ENCODE measurements at places on chromosomes 5 and 9.
A peak's percentile ranks its signal among the peaks of the same experiment; 100 is the strongest.

DNA sequence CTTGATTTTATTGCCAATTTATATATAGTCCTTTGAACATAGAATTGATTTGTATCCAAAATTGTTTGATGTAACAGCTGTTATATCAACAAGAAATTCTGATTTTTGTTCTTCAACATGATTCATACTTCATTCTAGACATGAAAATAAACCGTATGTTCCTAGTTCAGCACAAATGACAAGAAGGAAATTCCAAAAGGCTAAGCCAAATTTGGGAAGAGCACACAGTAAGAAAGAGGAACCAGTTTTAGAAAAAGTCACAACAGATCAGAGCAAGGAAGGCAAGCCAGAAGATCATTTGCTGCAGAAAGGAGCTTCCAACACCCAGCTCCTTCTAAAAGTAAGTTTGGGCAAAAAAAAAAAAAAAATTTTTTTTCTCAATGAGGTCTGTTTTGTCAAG, 65.0 kb upstream of the MCCC2 start:
- no peak for DNase-seq

GRCh38 chr5:132477784-132478365, 12.7 kb downstream of the IRF1 start:
- DNase-seq, result no peak

DNA sequence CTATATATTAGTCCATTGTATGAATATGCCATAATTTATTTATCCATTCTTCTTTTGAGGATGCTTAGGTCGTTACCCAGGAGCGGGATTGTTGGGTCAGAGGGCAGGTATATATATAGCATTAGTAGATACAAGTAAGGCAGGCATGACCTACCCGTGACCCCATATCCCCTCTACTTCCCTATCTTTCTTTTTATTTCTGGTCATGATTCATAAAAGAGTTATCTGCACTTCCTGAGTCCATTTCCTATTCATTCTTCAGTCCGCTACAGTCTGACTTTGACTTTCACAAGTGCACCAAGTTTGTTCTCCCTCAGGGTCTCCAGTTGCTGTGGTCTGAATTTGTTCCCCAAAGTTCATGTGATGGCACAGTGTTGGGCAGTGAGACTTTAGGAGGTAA, 6.9 kb downstream of the RHOBTB3 start:
- no peak for DNase-seq

DNA sequence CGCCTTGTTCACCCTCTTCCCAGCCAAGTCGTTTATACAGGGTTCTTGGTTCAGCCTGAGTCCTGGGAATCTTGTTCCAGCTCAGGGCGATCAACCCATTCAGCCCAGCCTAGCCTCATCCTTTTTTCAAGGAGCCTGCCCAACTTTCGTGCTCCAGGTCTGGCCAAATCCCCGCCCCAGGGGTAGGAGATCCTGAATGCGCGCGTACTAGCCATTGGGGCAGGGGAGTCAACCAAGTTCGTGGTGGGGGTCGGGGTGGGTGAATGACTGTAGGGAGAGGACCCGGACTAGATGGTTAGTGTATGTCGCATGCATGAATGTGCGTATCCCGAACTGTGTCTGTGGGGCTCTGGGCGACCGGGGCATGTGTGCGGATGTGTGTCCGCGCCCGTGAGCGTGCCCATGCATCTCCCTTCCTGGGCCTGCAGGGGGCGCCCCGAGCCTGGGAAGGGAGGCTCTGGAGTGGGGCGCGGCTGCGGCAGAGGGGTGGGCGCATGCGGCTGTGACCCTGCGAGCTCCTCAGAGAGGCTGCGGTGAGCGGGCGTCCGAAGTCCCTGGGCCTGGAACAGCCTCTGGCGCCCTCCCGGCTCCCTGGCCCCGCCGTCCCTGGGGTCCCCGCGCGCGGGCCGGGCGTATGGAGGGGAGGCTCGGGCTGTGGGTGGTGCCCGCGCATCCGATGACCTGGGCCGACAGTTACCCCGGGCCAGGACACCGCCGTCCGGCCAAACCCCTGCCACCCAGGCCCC, 8.7 kb downstream of the CCL21 start:
- peak; percentile 73 for DNase-seq

DNA sequence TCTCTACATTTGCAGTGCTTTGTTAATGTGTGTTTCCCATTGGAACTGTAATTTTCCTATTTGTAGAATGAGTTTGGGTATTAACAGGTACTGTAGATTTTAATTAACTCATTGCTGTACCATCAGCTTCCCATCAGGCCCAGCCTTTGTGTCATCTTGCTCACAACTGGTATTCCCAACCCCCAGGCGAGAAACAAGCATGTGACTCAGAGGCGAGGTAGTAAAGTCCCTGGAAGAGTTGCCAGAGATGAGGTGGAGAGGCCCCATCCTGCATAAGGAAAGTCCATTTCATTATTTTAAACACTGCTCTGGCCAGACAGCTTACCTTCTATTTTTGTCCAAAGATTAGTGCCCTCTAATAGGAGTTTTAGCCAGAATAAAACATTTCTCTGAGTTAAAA, 29.9 kb downstream of the ADCY2 start:
- peak; percentile 22 for DNase-seq

DNA sequence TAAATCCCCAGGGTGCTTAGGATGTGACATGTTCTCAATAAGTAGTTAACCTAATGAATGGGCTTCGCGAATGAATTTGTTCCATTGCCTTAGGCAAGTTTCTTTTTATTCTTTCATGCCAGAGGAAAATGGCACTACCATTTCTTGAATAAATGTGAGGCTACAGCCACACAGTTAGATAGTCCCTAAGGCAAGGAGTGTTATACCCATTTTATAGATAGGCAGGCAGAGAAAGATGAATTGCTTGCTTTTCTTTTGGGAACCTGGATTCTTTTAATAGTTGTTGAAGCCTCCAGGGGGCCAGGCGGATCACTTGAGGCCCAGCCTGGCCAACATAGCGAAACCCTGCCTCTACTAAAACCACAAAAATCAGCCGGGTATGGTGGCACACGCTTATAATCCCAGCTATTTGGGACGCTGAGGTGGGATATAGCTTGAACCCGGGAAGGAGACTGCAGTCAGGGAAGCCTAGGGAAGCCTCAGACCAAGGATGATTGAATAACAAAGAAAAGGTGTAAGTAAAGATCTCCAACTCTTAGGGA, 943 bp downstream of the NOP16 start:
- DNase-seq, result no peak

- no peak for DNase-seq
Observed at GRCh38 chr9:20984506-20984905, 46.9 kb downstream of the HACD4 start.

DNA sequence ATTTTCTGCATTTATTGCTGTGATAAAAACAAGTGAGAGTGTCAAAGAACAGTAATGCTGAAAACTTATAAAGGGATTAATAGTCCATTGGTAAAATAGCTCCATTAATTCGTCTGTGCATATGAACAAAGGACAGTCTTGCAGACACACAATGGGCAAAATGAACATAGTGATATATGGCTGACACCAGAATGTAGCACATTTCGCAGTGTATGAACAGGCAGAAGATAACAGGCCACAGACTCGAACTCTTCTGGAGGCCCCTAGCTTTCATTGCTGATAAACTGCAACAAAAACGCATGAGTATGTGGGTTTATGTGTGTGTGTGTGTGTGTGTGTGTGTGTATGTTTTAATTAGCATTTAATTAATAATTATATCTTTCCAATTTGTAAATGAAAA, 354.8 kb downstream of the TAF11L14 start:
- DNase-seq, result no peak

DNA sequence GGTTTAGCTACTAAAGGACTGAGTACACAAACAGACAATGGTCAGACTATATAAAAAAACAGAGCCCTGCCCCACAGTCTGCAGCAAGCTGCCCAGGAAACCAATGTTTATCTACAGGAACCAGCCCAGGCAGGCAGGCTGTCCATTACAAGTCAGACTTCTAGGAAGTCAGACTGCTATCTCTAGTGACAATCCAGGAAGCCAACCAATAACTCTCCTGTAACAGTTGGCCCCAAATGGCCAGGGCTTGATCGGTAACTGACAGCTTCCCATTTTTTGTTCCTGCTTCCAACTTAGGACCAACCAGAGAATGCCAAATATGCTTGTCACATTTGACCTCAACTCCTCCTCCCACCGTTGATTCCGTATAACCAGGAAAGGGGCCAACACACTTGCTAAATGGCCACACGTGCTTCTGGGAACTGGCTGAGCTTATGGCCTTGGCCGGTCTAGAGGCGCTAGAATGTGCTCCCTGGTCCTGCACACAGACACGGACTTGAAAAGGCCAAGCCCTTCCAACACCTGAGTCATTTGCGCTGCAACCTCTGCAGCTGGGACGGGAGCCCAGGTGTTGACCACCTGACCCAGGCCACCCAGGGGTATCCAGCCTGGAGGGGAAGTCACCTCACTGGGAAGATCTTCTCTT, 79.6 kb upstream of the CDK20 start:
- no peak for DNase-seq

DNA sequence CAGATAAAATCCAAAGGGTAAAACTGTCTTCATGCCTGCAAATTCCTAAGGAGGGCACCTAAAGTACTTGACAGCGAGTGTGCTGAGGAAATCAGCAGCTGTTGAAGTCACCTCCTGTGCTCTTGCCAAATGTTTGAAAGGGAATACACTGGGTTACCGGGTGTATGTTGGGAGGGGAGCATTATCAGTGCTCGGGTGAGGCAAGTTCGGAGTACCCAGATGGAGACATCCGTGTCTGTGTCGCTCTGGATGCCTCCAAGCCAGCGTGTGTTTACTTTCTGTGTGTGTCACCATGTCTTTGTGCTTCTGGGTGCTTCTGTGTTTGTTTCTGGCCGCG, 727 bp upstream of the ADRB2 start:
- DNase-seq, result no peak

DNA sequence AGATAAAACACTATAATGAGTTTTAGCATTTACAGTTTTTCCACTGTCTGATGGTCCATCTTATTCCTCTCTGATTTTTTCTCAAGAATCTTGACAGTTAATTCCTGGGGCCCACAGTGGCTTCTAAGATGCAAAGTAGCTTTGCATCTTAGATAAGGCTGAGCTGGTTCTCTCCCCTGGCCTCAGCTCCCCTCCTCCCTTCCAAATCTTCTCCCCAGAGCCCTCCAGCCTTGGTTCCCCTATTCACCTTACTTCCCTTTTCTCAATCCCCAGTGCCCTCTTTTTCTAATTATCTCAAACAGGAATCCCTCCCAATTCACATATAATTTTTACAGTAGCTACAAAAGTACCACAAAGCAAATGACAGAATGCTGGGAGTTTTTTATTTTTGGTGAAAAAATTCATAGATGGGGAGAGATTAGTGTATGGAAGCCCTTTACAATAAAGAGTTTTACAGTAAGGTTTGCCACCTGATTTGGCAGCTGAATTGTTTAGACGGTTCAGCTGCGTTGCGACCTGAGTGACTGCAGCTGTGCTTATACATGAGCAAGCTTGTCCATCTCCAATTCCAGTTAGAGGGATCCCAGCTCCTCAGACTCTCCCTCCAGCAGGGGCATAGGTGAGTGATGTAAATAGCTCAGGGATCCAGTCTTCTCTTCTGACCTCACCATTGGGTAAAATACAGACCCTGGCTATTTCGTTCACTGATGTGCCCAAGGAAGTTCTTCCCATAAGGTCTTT, 51.4 kb upstream of the CKMT2 start:
- DNase-seq, result no peak

GRCh38 chr5:67234671-67235176, 38.1 kb upstream of the CD180 start:
- peak; percentile 73 for DNase-seq

DNA sequence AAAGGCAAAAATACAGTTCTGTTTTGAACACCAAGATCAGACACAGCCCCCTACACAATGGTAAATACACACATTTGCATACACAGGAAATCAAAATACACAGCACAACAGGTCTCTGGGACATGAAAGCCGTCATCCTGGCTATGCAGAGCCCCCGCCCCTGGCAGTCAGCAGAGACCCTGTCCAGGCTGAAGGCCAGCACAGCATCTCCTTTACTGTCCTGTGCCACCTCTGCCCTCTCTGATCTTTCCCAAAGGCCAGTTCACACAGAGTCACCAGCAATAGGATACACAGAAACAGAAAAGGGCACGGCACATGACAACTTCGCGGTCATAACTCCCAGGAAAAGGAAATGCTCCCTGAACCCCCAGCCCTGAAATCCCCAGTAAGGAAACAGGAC, 34.2 kb upstream of the SMU1 start:
- DNase-seq, result no peak

- DNase-seq, result peak; percentile 78
Observed at GRCh38 chr5:33997331-33997983, 10.4 kb downstream of the AMACR start.

DNA sequence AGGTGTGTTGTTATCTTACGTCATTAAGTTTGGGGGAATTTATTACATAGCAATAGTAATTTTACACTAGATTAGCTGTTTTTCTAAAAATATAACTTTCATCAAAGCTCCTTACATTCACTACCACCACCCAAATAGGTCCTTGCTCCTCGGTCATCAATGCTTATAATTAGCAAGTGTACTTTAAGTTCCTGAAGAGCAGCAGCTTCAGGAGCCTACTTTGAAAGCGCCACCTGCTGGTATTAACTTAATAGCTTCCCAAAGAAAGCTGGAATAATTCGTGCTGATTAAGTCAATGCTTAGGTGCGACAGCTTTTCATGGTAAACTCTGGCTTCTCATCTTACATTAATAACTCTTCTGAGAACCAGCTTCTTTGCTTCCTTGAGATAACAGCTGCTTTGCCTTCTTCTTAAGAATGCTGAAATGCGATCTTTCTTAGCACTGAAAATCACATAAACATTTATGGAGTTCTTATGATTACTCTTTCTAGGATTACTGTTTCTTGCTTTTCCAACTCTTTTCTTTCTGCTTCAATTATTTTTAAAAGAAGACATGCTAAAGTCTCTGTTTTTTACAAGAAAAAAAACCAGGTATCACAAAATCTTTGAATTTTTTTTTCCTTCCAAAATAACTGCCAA, 10.0 kb upstream of the C5 start:
- peak; percentile 69 for DNase-seq

- DNase-seq, result peak; percentile 55
Observed at GRCh38 chr5:177128551-177128981, 5.0 kb upstream of the NSD1 start.

- DNase-seq, result no peak
Observed at GRCh38 chr5:35281613-35282012, 51.3 kb upstream of the PRLR start.

- peak; percentile 9 for DNase-seq
Observed at GRCh38 chr9:95382433-95382832, 64.9 kb upstream of the FANCC start.

DNA sequence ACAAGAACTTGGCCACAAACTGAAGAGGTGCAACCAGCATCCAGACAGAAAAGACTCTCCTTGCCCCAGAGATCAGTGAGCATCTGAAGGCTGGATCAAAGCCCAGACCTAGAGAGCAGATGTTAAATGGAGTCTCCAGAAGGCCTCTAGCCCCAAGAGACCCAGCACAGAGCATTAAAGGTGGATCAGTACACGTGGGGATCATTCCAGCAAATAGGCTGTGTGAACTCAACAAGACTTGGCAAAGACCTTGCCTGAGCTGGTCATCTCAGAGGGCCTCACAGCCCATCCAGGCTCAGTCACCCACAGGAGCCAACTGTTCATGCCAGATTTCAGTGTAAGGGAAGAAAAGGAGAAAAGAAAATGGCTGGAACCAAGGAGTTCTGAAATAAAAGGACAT, 214.0 kb downstream of the ENC1 start:
- no peak for DNase-seq

- no peak for DNase-seq
Observed at GRCh38 chr9:93094658-93095204, 1.3 kb upstream of the CARD19 start.

- DNase-seq, result peak; percentile 83
Observed at GRCh38 chr5:43042176-43042625, 2.1 kb upstream of the ANXA2R start.
